ENCODE measurements at places on chromosomes 1 and 21.

DNA sequence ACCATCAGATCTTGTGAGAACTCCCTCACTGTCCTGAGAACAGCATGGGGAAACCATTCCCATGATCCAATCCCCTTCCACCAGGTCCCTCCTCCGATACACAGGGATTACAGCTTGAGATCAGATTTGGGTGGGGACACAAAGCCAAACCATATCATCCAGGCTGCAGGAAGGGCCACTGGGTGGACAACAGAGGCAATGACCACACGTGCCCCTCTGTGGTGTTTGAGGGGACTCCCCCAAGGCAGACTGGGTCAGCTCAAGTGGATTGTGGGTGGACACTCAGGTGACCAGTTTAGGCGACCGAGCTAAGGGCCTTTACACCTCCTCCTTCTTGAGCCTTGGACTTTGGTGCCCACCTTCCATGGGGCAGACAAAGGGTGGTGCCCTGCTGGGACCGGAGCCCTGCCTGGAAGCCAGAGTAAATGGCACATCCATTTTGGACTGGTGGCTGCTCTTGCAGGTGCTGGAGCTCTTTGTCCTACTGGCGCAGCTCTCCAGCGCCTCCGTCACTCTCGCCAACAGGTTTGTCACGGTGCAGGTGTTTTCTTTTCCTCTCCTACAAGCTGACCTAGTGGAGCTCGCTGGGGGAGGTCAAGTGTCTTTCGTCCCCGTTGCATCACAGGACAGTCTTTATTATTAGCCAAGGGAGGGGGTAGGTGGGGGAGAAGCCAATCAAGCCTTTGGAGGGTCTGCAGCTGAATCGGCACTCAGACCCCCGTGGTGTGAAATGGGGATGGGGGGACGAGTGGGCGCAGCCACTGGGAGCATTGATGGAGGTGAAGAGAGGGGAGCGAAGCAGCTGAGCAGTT lies 37.6 kb downstream of the CRYAA start:
- DNase-seq: no peak

DNA sequence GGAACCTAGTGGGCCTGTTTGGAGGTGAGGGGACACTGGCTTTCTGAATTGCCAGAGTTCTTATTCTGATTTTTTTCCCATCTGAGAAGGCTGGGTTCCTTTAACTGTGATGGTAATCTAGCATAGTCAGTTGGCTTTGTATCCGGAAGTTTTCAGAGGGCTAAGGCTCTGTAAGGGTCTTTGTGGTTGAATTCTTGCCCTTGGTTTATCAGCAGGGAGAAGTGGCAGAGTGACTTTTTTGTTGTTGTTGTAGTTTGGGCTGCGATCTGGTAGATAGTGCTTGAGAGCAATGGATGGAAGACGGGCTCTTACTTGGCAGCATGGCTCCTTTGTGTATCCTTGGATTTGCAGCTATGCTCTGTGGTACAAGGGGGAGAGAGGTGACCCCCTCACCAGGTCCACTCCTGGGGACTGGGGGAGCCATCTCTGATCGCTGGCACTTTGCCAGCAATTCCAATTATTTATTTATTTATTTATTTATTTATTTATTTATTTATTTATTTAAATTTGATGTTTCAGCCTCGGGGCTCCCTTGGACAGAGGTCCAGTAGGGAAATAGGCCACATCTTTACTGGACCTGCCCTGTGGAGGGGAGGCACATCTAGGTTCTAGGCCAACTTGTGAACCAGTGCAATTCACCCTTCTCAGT lies 18.5 kb downstream of the TCP10L start:
- no peak for DNase-seq

DNA sequence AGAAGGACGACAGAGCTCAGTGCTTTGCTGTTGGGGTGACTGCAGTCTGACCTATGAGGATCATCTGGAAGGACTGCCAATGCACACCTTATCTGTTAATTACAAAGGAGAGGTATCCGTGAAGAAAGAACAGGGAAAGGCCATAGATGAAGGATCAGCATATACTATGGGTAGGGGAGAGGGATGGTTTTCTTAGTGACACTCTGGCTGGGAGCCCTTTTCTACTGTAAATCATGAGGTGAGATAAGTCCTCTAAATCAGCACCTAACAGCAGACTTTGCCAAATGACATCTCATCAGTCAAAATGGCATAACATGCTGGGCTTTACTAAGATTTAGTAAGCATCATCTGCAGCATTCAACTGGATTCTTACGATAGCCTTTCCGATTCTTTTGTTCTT lies 100.0 kb downstream of the PLPPR5 start:
- no peak for DNase-seq

DNA sequence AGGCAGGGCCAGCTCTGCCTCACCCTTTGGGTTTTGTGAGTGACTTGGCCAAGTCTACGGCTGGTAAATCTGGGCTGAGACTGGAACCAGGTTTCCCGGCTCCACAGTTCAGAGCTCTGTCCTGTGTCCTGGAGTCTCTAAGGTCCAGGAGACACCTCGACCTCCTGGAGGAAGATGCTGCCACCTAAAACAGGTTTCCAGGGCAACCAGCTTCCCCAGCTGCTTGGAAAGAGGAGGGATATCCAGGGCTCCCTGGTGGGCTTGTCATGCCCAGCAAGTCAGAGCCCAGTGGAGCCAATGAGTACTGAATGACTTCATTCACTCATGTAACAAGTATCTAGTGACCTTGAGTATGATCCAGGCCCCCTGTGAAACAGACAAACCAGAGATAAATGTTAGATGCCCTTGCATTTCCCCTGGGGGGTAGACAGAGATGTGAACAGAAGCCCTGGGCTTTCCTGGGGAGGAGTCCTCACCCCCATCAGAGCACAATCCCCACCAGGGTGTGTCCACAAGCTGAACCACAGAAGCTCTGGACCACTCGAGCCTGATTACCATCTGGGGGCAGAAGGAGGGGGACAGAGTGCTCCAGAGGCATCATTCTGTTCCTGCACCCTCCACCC lies 181.2 kb upstream of the RAB4A start:
- DNase-seq: no peak

- DNase-seq: no peak
These were observed 1.5 kb upstream of the CD244 start for GRCh38 chr1:160864173-160864572.

GRCh38 chr1:181011301-181012202 lies 11.1 kb downstream of the STX6 start:
- DNase-seq: no peak

GRCh38 chr1:6106977-6107376 lies 61.3 kb downstream of the KCNAB2 start:
- DNase-seq: no peak

GRCh38 chr21:33261635-33262034 lies 4.5 kb upstream of the IL10RB start:
- DNase-seq: no peak

- DNase-seq: no peak
These were observed 21.6 kb downstream of the CD244 start for GRCh38 chr1:160841079-160841478.

- DNase-seq: no peak
These were observed 135.9 kb upstream of the HMCN1 start for GRCh38 chr1:185598332-185598731.

DNA sequence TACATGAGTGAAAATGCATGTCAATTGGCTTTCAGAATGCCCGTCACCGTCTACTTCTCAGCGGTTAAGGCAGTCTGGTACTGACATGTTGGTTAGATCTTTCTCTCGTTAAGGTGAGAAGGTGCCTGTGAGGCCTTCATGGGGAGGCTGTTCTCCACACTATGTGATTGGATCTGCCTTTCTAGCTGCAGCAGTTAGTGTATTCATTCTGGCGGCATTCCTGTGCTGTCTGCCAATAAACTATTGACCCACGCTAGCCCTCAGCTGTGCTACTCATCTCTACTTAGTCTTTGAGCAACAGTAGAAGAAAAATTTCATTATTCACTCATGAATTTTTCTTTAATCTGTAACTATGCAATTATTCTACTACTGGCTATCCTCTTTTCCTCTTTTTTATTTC lies 32.0 kb downstream of the CCSAP start:
- no peak for DNase-seq

DNA sequence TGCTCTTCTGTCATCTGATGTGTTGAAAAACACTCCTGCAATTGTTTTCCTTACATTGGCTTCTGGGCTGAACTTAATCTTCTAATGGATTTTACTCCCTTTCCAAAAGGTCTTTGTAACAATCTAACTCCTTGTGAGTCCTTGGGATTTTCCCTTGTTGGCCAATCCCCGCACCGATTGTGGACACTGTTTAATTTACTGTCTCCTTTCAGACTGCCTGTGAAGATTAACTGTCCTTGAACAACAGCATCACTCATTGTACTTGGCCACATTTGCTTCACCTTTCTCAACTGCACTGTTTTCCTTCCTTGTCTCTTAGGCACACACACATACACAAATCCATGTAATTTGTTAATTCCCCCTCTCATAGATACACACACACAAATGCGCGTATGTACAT lies 120.4 kb downstream of the SPATA46 start:
- DNase-seq: no peak

GRCh38 chr1:208528578-208529240 lies 284.5 kb upstream of the PLXNA2 start:
- DNase-seq: no peak

- no peak for DNase-seq
These were observed 106.0 kb downstream of the TPTE start for GRCh38 chr21:10627316-10627863.

DNA sequence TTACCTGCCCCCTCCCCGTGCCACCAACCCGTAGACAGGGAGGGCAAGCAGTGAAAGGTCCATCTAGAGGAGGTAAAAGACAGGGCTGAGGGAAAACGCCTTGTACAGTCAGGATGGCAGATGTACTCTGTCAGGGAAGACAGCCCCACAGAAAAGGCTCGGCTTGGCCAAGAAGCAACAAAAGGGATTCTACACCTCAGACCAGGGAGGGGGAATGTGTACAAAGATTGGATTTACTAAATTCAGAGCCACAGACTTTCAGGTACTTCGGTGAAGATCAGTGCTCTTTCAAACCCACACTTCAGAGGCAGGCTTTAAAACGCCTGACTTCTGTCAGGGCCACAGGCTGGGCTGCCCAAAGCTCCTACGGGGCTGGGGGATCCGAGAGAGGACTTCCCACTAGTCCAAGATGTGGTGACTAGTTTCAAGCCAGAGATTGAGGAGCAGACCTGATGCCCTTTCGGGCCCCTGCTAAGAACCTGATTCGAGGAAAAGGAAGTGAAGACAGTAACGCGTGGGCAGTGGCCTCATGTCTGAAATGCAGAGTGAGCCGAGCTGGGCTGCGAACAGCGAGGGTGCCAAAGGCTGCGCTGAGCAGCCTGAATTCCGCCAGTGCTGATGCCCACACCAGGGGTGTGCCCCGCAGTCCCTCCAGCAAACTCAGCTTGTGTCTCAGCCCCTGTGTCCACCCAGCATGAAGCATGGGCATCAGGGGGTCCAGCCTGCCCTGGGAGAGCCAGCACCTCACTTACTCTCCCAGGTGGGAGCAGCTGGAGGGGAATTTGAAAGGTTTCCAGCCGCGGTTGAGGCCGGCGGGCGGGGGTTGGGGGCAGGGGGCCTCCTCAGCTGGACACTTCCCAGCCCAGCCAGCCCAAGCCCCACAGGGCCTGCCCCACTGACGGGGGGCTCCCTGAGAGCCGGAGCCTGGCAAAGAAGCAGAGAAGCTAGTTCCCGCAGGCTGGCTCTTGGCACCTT lies 36.2 kb downstream of the KIAA1614 start:
- no peak for DNase-seq

GRCh38 chr1:198151688-198152087 lies 5.1 kb upstream of the NEK7 start:
- DNase-seq: no peak

GRCh38 chr1:175132436-175132835 lies 60.1 kb downstream of the KIAA0040 start:
- no peak for DNase-seq

DNA sequence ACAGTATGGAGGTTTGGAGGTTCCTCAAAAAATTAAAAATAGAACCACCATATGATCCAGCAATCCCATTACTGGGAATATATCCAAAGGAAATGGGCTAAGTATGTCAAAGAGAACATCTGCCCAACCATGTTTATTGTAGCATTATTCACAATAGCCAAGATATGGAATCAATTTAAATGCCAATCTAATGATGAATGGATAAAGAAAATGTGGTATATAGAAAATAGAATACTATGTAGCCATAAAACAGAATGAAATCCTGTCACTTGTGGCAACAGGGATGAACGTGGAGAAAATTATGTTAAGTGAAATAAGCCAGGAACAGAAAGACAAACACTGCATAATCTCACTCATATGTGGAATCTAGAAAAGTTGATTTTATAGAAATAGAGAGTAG lies 201.7 kb upstream of the AJAP1 start:
- DNase-seq: no peak

DNA sequence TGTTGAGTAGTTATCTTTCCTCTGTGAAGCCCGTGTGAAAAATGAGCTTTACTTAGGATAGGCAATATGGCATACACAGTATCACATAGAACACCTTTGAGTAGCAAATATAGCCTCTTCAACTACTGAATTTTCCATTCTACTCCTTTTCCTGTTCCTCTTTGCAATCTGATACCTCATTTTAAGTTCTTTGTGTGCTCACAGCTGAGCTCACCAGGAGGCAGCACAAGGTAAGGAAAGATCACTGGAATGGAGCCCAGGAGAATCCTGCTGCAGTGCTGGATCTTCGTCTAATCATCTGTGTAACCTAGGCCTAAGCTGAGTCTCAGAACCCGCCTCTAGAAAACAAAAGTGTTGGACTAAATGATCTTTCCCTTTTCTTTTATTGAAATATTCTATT lies 171.0 kb downstream of the LRRC40 start:
- DNase-seq: no peak

DNA sequence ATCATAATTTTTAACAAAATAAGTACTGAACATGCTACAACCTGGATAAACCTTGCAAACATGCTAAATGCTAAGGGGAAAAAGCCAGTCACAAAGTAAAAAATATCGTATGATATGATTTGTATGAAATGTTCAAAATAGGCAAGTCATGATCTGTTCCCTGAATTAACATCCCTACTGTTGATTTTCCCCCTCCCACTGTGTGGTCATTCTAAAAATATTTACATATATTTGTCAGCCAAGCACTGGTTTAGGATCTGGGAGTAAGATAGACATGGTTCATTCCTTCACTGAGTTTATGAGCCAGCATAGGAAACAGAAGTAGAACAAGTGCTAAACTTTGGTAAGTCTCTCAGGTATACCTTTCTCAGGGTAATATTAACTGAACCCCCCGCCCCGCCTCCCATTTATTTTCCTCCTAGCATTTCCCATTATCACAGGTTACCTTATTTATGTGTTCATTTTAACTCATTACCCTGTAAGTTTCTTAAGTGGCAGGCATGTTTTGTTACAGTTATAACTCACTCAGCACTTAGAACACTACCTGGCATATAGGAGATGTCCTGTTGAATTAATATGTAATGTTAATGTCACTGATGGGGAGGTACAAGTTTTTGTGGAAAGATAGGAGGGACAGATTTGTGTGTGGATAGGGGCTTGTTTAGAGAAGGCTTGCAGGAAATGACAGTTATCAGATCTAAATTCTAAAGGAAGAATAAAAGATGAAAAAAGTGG lies 12.3 kb downstream of the UQCRH start:
- no peak for DNase-seq

DNA sequence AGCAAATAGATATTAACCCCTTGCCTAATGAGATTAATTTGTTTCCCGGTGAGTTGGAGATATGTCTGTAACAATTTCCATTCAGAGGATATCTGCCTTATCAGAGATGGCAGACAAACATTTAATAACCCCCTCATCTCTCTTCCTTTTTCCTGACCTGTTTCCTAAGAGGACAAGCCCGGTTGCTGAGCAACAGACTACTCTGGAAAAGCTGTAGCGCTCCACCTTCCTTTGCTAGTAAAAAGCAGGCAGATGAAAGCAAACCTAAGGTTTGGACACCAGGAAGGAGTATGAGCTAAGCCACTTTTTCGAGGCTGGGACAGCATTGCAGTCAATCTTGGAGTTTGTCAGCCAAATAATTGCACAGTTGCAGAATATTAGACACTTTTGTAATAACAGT lies 82.4 kb downstream of the RGS21 start:
- DNase-seq: no peak
